ENCODE measurements at places on chromosomes 4 and X.

DNA sequence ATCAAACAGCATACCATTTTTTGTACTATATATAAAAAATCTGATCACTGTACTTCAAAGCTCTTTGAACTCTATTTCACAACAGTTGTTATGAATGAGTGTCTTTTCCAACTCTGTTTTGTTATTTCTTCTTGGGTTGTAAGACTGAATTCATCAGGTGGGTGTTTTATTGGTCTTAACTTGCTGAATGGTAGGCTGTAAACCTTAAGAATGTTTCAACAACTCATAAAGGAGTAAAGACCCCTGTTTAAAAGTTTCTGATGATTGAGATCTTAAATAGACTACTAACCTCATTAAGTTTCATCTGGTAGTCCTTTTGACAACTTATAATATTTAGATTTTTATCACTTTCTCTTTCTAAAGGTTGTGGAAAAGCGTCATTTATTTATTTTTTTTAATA, 18.4 kb upstream of the STAG2 start:
- no peak for DNase-seq

DNA sequence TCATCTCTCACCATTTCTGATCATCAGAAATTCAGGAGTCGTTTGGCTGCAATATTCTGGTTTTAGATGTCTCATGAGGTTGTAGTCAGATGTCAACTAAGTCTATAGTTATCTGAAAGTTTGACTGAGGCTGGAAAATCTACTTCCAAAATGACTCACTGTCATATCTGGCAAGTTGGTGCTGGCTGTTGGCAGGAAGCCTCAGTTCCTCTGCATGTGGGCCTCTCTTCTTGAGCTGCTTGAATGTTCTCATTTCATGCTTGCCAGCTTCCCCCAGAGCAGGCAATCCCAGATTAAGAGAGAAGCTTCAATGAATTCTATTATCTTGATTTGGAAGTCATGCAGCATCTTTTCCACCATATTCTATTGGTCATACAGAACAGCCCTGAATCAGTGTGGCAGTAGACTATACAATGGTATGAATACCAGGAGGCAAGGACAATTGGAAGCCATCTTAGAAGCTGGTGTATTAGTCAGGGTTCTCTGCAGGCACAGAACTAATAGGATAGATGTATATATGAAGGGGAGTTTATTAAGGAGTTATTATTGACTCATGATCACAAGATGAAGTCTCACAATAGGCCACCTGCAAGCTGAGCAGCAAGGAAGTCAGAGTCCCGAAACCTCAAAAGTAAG, 46.8 kb upstream of the ELF2 start:
- no peak for DNase-seq

GRCh38 chr4:17967078-17967477, 54.5 kb downstream of the LCORL start:
- no peak for DNase-seq

DNA sequence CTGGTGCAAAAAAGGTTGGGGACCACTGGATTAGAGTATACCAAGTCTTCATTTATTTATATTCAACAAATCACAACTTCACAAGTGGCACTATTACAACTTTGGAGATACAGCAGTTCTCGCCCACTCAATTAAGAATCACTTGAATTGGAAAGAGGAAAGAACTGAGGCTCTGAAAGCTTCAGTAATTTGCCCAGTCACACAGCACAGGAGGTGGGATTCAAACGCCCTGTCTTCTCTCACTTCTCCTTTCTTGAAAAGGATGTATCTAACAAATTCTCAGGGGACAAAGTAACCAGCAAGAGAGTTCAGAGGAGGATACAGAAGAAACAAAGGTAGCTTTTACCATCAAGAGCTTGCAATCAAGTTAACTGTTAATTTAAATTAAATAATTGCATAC, 12.4 kb downstream of the SMIM14 start:
- no peak for DNase-seq

DNA sequence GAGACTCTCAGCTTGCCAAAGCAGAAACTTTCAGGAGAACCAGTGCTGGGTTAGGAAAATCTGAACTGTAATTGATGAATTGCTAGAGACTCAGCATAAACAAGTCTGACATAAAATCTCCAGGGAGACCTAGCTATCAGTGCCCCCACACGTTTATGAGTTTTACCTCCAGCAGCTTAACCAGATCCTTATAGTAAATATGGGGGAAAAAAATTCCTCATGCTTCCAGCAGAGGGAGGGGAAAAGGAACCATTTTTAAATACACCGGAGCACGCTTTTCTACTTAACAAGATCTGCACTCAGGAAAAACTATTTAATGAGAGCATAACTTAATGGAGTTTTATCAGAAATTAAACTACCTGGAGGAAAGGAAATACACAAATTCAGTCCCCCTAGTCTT, 1040.7 kb upstream of the INTU start:
- DNase-seq: no peak

DNA sequence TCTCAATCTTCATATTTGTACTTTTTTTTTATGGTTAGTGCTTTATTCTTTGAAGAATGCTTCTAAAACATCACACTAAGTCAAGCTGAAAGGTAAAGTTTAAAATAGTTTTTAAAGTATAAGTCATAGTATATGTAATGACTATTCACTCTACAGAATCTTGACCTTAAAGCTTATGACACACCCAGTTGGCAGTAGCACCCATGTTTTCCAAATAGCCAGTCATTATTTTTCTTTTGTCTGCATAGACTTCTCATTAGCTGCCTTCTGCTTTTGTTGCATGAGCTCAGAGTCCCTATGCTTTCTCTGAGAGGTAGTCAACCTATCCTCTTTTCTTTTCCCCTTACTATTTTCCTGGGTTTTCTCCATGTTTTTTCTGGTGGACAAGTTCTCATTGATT, 231.5 kb downstream of the PCDH18 start:
- DNase-seq: no peak

DNA sequence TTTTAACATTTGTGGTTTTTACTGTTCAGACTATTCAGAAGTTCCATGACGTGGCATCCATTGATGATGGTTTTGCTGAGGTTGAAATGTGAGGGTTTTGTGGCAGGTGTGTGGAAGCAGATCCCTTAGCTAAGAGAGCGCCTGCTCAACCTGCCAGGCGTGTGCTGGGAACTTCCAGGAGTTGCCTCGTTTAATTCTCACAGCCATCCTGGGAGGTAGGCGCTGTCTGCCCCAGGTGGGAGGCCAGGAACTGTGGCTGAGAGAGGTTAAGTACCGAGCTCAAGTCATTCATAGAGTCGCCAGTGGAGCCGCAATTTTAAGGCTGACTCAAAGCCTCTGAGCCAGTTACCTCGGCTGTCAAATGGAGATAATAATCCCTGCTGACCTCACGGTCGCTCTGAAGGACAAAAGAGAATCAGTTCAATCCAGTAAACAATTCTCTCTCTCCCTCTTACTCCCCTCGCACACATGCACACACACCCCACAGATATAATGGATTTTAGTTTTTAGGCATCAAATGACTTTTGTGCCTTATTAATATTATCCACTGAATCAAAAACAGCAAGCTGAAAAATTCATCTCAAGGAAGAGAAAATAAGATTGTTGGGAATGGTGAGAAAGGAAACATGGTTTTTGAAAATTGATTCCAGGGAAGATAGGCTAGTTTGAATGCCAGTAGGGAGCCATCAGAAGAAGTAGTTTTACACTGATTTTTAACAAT, 171.3 kb downstream of the PTTG2 start:
- DNase-seq: no peak

DNA sequence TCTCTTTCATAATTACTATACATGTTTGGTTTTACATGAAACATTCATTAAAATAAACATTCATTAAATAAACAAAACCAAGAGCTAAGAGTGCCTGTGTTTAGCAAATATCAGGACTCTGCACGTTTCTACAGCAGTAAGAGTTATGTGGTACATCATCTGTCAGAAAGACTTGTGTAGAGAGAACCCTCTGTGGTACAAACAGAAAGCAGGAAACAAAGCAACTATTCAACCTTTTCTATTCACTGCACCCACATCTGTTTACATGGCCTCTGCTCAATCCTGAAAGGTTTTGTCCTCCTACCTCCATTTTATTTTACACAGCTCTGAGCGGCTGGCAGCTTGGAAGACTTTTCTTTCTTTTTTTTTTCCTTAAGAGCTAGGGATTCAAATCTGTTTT, 90.7 kb upstream of the PCDH18 start:
- no peak for DNase-seq

DNA sequence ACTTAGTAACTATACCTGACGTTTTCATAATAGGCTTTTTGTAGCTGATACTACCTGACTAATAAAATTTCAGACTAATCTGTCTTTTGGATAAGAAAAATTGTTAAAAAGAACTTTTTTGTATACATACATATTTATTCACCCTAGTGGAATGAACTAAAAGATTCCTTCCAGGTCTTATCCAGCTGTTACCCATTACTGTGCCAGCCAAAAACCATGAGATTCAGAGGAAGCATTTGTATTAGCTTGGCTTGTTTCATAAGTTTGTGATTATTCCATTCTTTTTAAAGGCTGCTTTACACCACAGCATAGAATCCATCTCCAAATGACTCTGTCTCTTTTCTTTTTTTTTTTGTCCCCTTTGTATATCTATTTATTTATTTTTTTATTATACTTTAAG, 149.4 kb downstream of the FAT4 start:
- no peak for DNase-seq

GRCh38 chrX:49197543-49198087, 2.4 kb downstream of the SYP start:
- DNase-seq: no peak

GRCh38 chr4:98179951-98180350, 36.7 kb upstream of the STPG2 start:
- no peak for DNase-seq

GRCh38 chr4:177190995-177191580, 118.6 kb upstream of the NEIL3 start:
- no peak for DNase-seq

DNA sequence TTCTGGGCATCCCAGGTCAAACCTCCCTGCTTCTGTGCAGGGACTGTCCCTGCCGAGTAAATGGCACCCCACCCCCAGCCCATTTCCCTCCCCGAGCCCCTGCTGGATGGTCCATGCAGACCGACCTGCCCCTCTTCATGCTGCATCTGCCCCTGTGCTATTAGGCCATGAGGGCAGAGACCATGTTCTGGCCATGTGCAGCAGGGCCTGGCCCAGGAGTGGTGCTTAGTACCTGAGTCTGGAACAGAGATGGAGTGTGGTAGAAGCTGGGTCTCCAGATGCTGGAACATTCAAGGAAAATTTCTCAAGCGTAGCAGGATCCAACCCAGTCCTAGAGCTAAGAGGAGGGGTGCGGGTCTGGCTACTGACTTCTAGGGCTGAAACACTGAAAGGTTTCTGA, 15.3 kb upstream of the UBA1 start:
- no peak for DNase-seq

DNA sequence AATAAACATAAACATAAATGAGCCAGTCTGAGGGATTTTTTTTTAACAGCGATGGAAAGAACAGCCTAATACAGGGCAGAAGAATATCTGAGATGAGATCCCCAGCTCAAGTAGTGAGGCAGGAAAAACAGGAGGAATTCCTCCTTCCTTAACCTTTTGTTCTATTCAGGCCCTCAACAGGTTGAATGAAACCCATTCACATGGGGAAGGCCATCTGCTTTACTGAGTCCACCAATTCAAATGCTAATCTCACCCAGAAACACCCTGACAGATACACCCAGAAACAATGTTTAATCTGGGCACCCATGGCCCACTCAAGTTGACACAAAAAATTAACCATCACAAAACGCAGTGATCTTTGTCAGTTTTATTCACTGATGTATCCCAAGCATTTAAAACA, 45.5 kb downstream of the SMIM31 start:
- no peak for DNase-seq

- no peak for DNase-seq
Measured at GRCh38 chr4:109967798-109968520, 55.3 kb downstream of the EGF start.

DNA sequence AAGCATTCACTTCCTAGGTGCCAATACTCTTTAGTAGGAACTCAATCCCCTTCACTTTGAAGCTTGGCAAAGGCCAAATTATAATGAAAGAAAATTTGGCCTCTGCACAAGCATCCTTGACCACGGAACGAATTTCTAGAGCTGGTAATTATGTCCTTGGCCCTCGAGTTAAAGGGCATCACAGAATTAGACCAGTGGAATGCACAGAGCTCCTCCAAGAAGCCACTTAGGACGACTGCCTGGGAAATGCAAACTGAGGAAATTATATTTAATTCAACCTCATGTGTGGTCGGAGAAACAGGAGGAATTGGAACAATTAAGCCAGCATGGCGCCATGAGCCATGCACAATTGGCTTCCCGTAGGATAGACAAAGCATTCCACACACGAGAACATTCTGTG, 59.3 kb downstream of the NLGN4X start:
- no peak for DNase-seq

GRCh38 chrX:21374994-21375707, 933 bp downstream of the CNKSR2 start:
- DNase-seq: no peak

GRCh38 chr4:159281771-159282170, 178.9 kb downstream of the RAPGEF2 start:
- no peak for DNase-seq
